ENCODE measurements at places on chromosomes 2 and 18. TPM values are rescaled to one million over a fixed set of nuclear protein-coding genes. Genes with fewer than 3 reads are reported as not detected.
A peak's percentile ranks its signal among the peaks of the same experiment; 100 is the strongest.

The SGPP2 gene
- total RNA-seq, result not detected

The UGT1A4 gene
- not detected for total RNA-seq

The CAPN14 gene
- not detected for total RNA-seq

The ATOH8 gene
- 106 TPM for total RNA-seq

The MMADHC gene
- 55.3 TPM for total RNA-seq

The SERPINB11 gene
- not detected for total RNA-seq

The RAD51AP2 gene
- total RNA-seq, result not detected

The MYO5B gene
- 35.2 TPM for total RNA-seq

- no peaks in the 10 kb centered on the region for H3K4me1 ChIP-seq
- H3K4me3 ChIP-seq, result no peak overlapping the region
Observed at GRCh38 chr2:217049422-217049821, 189.6 kb upstream of the TNP1 start.

GRCh38 chr18:56639104-56639381 lies 651 bp upstream of the TXNL1 start:
- DNase-seq, result no peak
- H3K4me1 ChIP-seq, result peaks cover 36% of the 10 kb centered on the region
- H3K27me3 ChIP-seq, result no peaks in the 10 kb centered on the region
- peak overlapping the region; percentile 95 for H3K4me3 ChIP-seq

- peak; percentile 52 for DNase-seq
- no peaks in the 10 kb centered on the region for H3K4me1 ChIP-seq
- H3K27ac ChIP-seq, result no peak overlapping the region
- H3K27me3 ChIP-seq, result no peaks in the 10 kb centered on the region
Observed at GRCh38 chr2:195498176-195498575, 158.8 kb upstream of the SLC39A10 start.

DNA sequence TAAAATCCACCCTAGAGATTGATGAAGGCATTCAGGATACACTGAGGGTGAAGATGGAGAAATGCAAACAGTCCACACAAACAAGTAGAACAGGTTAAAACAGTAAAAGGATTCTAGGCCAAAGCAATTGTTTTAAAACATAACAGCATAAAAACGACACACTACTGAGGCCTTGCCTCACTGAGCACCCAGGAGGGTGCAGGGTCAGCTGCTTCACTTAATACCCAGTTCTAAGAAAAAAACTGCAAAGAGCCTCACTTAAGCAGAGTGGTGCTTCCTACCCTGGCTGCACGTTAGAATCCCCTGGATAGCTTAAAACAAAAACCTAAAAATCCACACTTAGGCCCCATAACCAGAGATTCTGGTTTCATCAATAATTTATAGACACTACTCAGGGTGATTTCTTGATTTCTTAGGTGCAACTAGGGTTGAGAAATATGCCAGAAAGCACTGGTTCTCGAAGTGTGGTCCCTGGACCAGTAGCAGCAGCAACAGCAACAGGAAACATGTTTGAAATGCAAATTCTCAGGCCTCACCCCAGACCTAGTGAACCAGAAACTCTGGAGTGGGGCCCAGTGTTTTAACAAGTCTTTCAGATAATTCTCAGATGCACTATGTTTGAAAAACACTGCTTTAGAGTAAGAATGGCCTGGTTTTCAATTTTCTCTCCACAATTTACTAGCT lies 279.1 kb downstream of the ZEB2 start:
- H3K36me3 ChIP-seq, result no peaks in the 10 kb centered on the region
- no peak overlapping the region for H3K27ac ChIP-seq
- H3K4me1 ChIP-seq, result peaks cover 7% of the 10 kb centered on the region
- no peak for DNase-seq
- no peak overlapping the region for H3K4me3 ChIP-seq

DNA sequence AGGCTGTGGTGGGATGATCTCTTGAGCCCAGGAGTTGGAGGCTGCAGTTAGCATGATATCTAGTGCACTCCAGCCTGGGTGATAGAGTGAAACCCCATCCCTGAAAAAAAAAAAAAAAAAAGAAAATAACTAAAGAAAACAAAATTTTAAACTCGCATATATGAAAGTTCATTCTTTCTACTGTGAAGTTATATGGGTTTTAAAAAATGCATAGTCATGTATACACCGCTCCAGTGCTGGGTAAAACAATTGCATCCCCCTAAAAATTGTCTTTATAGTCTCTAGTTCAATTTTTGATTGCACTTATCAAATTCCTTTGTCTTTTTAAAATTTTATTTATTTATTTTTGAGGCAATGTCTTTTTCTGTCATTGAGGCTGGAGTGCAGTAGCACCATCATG lies 65.0 kb upstream of the ACYP2 start:
- H3K36me3 ChIP-seq, result peaks cover 40% of the 10 kb centered on the region
- H3K4me1 ChIP-seq, result no peaks in the 10 kb centered on the region
- DNase-seq, result no peak
- H3K27me3 ChIP-seq, result no peaks in the 10 kb centered on the region
- no peak overlapping the region for H3K27ac ChIP-seq
- no peak overlapping the region for H3K4me3 ChIP-seq

GRCh38 chr18:7111134-7111533 lies 6.5 kb downstream of the LAMA1 start:
- no peaks in the 10 kb centered on the region for H3K4me1 ChIP-seq
- DNase-seq, result no peak
- H3K36me3 ChIP-seq, result no peaks in the 10 kb centered on the region

DNA sequence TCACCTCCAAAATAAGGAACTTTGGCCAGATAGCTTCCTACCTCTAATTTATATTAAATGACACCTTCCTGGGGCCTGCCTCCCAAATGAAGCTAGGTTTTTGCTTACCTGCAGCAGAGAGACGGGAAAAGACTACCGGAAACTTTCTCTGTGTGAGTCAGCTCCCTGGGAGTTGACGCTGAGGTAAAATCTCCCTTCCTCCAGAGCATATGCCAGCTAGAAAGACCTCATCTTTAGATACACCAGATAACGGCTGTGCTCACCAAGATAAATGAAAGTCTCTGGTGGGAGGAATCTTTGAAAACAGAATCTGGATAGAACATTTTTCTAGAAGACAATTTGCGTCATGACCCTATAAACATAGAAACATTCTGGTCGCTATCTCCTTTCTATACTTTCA lies 99.7 kb upstream of the RFX8 start:
- no peak overlapping the region for H3K27ac ChIP-seq
- no peak for DNase-seq
- no peak overlapping the region for H3K4me3 ChIP-seq
- H3K27me3 ChIP-seq, result no peaks in the 10 kb centered on the region
- no peaks in the 10 kb centered on the region for H3K36me3 ChIP-seq

GRCh38 chr2:127701651-127702394 lies 526 bp downstream of the SFT2D3 start:
- no peaks in the 10 kb centered on the region for H3K27me3 ChIP-seq
- H3K4me3 ChIP-seq, result peak overlapping the region; percentile 79

- no peaks in the 10 kb centered on the region for H3K27me3 ChIP-seq
- no peaks in the 10 kb centered on the region for H3K36me3 ChIP-seq
- DNase-seq, result no peak
Observed at GRCh38 chr2:240966906-240967680, 31.3 kb upstream of the SNED1 start.

GRCh38 chr2:170703776-170704476 lies 11.2 kb upstream of the SP5 start:
- no peak overlapping the region for H3K27ac ChIP-seq
- no peaks in the 10 kb centered on the region for H3K27me3 ChIP-seq
- peaks cover 4% of the 10 kb centered on the region for H3K4me1 ChIP-seq

DNA sequence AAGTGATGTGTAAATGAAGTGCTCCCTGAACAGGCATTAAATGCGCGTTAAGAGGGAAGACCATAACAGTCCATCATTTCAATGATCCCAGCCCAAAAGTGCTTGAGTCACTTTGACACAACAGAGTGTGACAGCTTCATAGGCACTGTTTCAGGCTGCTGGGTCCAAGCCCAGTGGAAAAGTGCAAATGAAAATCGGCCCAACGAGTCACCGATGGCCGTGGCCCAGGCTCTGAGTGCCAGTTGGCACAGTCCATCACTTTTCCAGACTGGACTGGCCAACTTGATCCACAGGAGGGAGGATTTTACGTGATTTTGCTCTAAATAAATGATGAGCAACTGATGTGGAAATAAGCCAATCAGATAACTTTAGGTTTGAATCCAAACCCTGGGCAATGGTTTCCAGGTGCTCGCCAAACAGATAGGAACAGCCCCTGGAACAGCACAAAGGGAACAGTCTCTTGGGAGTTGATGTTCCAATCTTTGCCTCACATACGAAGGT lies 114.0 kb downstream of the SP3 start:
- no peak for DNase-seq
- H3K36me3 ChIP-seq, result no peaks in the 10 kb centered on the region
- no peak overlapping the region for H3K27ac ChIP-seq
- H3K4me1 ChIP-seq, result no peaks in the 10 kb centered on the region

DNA sequence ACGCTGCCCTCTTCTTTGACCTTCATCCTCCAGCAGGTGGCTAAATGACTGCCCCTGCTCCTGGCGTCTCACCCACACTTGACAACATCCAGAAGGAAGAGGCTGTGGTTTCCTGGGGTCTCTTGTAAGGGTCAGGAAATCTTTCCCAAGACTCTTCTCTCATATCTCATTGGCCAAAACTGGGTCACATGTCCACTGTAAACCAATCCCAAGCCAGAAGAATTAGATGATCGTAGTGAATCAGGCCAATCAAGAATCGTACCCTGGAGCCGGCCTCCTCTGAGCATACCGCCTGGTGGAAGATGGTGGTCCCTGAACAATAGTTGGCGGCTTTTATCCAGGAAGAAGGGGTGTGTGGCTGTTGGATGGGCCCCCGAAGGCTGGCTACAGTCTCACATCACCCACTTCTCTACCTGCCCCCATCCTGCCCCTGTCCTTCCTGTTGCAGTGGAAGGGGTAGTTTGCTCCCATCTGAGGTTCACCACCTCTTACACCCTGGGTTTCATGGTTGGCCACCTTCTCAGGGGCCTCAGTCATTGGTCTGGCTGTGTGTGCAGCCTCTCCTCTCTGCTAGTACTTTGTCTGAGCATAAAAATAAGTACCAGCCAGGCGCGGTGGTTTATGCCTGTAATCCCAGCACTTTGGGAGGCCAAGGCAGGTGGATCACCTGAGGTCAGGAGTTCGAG lies 3.8 kb downstream of the SAG start:
- DNase-seq, result no peak
- H3K4me1 ChIP-seq, result no peaks in the 10 kb centered on the region
- H3K4me3 ChIP-seq, result no peak overlapping the region
- H3K36me3 ChIP-seq, result no peaks in the 10 kb centered on the region
- no peaks in the 10 kb centered on the region for H3K27me3 ChIP-seq

- H3K36me3 ChIP-seq, result peaks cover 7% of the 10 kb centered on the region
- H3K27ac ChIP-seq, result no peak overlapping the region
- DNase-seq, result no peak
- no peaks in the 10 kb centered on the region for H3K27me3 ChIP-seq
- H3K4me3 ChIP-seq, result no peak overlapping the region
Observed at GRCh38 chr2:199310771-199311585, 146.8 kb downstream of the SATB2 start.

DNA sequence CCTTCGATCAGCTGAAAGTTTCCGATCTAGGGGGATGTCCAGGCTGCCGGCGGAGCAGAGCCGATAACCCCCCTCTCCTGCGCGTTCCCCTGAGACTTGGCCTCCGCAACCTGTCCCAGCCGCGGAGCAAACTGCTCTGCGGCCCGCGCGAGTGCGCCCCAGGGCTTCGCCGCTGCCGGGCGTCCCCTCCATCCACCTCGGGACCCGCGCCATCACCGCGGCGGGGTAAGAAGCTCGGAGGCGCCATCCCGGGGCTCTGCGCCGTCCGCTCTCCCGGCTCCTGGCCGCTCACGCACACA lies 990 bp upstream of the GDF7 start:
- peak overlapping the region; percentile 37 for H3K4me3 ChIP-seq
- H3K36me3 ChIP-seq, result no peaks in the 10 kb centered on the region
- DNase-seq, result no peak
- H3K4me1 ChIP-seq, result no peaks in the 10 kb centered on the region

DNA sequence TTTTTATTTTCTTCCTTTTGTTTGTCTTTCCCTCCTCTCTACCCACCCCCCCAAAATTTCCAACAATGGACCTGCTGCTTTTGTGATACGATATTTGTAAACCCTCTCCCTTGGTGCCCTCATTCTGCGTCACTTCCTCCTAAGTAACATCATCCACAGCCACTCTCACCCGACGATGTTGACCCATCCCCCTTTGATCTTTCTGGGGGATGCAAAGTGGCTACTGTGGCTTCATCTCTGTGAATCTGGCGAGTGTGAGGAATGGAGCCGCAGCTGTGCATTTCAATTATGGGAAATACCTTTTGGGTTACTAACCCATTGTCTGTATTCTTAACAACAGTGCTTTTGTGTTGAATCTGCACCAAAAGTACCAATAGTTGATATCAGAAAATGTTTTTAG lies 19.4 kb downstream of the ANTXR1 start:
- no peaks in the 10 kb centered on the region for H3K4me1 ChIP-seq
- no peaks in the 10 kb centered on the region for H3K27me3 ChIP-seq
- H3K27ac ChIP-seq, result peak overlapping the region; percentile 77

DNA sequence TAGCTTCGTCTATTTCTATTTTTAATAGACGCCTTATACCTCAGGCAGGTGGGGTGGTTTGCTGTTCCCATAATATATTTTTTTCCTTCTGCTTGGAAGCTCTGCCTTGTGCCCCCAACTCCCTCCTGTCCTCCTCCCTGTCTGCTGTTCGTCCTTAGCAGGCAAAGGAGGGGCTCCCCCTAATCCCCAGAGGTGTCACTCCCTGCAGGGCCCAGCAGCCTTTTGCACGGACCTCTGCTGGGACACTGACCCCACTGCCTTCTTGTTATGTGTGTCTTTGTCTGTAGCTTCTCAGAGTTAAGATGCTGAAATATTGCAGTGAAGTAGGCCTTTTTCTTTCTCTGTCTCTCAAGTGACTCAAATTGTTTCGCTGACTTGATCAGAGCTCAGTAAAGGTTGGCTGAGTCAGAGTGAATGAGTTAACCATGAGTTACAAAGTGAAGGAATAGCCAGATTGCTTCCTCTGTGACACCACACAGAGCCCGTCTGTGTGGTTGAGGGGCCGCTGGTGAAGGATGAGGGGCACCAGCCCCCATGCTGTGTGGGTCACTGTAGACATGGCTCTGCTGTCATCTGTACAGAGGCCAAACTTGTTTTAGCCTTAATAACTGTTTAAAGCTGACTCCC lies 47.7 kb downstream of the PRKCE start:
- H3K36me3 ChIP-seq, result no peaks in the 10 kb centered on the region
- no peak overlapping the region for H3K27ac ChIP-seq
- H3K27me3 ChIP-seq, result no peaks in the 10 kb centered on the region
- DNase-seq, result no peak
- H3K4me1 ChIP-seq, result no peaks in the 10 kb centered on the region
- H3K4me3 ChIP-seq, result no peak overlapping the region

- H3K4me3 ChIP-seq, result no peak overlapping the region
- no peaks in the 10 kb centered on the region for H3K4me1 ChIP-seq
- no peak for DNase-seq
- H3K27me3 ChIP-seq, result no peaks in the 10 kb centered on the region
- no peak overlapping the region for H3K27ac ChIP-seq
- H3K36me3 ChIP-seq, result peaks cover 83% of the 10 kb centered on the region
Observed at GRCh38 chr2:131146749-131147148, 41.6 kb downstream of the PLEKHB2 start.

DNA sequence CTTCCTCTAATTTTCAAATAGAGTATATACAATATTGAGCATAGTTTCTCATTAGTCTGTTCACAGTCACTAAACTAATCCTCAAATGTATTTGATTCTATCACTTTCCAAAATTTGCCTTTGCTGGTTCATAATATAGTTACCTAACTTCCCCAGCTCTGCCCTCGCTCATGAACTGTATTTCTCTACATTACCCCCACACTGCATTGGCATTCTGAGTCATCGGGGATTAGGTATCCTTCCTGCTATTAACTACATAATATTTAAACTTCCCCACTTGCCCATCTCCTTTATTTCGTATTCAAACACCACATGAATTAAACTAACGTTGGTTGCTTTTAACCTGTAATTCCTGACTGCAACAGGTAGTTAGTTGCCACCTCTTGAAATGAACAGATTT lies 14.8 kb upstream of the CLASP1 start:
- H3K27me3 ChIP-seq, result no peaks in the 10 kb centered on the region
- no peak for DNase-seq
- no peaks in the 10 kb centered on the region for H3K4me1 ChIP-seq
- peaks cover 8% of the 10 kb centered on the region for H3K36me3 ChIP-seq
- H3K4me3 ChIP-seq, result no peak overlapping the region

Data from tibial nerve (tissue), 4 donors.